Activated CD4-positive, alpha-beta memory T cell treated with anti-CD3 and anti-CD28 coated beads for 36 hours (primary cell): ENCODE measurements at places on chromosomes 2 and 18.

- DNase-seq = no peak
Measured at GRCh38 chr2:143645921-143646645, 516.9 kb downstream of the ARHGAP15 start.

GRCh38 chr2:196823750-196824522, 14.8 kb upstream of the C2orf66 start:
- no peak for DNase-seq

GRCh38 chr2:61011678-61012077, 5.8 kb upstream of the PEX13 start:
- DNase-seq = no peak

- DNase-seq = no peak
Measured at GRCh38 chr2:177348733-177349693, 43.6 kb upstream of the AGPS start.

GRCh38 chr2:183812091-183812490, 687.8 kb downstream of the NUP35 start:
- no peak for DNase-seq

DNA sequence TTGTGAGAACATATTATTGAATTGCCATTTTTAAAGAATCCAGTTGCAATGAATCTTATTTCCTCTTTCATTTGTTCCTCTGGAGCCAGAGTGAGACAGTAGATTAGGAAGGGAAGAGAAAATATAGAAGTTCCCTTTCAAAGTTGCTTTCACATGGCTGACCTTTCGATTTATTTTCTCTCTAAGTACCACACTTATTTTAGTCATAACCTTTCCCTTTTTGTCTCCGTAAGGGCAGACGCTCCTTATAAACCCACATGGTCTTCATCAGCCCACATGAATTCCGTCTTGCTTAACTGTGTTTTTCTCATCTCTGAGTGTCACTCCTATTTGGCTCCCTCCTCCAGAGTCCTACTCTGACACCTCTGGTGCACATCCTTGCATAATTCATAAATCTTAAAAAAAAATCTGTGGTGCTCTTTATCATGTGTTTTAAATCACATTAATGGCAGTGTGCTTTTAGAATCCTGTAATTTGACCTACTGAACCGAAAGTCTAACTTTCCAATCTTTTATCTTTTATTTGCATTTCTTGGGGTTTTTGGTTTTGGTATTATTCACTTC, 38.5 kb upstream of the ZNF396 start:
- no peak for DNase-seq
